ENCODE measurements at places on chromosomes 7 and 10.
A peak's percentile ranks its signal among the peaks of the same experiment; 100 is the strongest.

GRCh38 chr7:13912715-13913278 lies 76.7 kb downstream of the ETV1 start:
- no peak for DNase-seq

DNA sequence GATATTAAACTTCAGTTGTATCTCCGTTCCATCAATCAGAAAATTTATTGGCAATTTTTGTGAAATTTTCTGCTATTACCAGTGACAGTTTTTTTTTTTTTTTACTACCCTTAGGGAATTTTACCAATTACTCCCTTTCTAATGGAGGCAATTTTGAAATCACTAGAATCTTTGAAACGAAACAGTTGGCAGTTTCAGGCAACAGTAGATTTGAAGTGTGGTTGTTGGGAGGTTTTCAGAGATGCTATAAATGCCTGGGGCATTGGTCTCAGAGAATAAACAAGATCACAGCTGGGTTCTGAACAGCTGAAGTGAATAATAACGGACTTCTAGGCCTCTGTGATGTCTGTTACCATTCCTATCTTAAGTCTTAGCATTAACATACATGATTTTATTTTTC lies 535.9 kb upstream of the POT1 start:
- no peak for DNase-seq

DNA sequence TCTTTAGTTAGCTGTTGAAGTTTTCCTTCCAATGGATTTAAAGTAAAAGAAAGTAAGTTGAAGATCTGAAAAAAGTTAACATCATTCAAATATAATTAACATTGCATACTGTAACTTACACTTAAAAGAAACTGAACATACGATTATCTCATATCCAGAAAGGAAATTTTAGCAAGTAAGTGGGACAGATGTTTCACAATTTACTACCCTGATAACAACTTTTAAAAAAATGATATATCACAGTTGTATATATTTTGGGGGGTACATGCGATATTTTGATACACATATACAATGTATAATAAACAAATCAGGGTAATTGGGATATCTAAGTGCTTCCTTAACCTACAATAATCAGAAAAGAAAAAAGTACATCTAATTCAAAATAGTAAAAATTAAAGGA lies 44.2 kb downstream of the ASZ1 start:
- DNase-seq, result no peak

DNA sequence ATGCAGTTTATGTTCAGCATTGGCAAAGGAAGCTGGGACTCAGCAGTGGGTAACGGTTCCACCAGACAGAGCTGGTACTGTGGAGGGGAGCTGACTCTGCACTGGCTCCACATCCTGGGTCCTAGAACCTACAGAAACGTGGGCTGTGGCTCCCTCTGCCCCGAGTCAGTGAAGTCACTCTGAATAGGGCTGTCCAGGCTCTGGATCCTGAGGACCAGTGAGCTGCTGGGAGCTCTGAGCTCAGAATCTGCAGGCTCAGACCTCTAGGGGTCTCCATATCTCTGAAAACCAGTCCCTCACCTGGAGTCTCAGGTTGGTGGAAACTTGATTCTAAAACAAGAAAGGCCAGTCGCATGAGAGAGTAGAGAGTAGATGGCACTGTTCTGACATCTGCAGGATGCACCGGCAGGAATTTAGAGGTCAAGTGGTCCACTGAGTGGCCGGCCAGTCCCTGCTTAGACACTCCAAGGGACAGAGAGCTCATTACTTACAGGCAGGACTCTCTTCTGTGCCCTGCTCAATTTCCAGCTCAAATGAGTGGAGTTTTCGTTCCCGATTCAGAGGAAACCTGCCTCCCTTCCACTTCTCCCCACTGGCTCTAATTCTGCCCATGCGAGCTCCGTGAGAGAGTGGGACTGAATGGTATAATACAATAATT lies 18.6 kb downstream of the NPFFR1 start:
- peak; percentile 11 for DNase-seq

GRCh38 chr10:89153971-89154370 lies 53.1 kb downstream of the CH25H start:
- DNase-seq, result no peak

GRCh38 chr7:112129655-112130323 lies 76.4 kb downstream of the DOCK4 start:
- DNase-seq, result no peak

- DNase-seq, result peak; percentile 7
These were observed 60.6 kb upstream of the VKORC1L1 start for GRCh38 chr7:65812281-65812680.

DNA sequence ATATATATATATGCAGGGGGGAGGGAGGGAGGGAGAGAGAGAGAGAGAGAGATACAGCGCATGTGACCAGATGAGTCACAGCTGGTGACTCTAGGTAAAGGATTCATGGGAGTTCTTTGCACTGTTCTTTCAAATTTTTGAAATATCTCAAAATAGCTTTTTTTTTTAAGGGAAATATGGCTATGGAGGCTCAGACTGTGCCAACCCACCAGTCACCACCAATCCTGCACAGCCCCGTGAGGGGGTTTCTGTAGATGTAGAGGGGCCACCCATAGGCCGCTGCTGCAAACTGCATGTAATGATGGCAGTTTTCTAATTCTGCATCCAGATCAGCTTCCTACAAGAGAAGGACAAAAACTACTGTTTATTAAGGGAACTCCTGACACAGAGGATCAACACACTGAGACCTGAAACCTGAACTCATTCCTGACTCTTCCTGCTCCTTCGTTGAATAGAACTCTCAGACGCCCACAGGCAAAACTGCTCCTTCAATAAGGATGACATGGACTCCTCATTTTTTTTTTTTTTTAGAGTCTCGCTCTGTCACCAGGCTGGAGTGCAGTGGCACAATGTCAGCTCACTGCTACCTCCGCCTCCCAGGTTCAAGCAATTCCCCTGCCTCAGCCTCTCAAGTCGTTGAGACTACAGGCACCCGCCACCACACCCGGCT lies 17.3 kb downstream of the DAGLB start:
- peak; percentile 64 for DNase-seq

DNA sequence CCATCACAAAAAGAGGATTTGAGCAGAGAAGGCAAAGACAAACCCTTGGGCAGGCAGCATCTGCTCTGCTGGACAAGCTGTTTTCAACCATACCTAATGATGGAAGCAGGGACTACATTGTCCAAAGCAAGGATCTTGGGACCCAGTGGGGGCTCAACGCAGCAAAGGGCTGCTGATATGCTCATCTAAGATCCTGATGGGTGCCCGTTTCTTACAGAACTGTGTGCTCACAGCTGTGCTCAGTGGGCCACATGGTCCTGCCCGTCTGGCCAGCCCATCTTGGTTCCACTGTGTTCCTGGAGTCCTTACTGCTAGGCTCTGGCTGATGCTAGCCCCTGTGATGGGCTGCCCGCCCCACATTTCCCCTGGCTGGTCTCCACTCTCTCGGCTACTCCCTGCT lies 36.1 kb downstream of the GPRIN2 start:
- no peak for DNase-seq

DNA sequence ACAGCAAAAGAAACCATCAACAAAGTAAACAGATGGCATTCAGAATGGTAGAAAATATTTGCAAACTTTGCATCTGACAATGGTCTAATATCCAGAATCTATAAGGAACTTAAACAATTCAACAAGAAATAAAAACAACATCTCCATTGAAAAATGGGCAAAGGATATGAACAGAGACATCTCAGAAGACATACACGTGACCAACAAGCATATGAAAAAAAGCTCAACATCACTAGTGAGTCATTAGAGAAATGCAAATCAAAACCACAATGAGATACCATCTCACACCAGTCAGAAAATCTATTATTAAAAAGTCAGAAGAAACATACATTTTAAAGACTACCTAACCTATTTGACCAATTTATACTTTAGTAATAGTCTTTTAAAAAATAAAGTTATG lies 571.3 kb upstream of the NRG3 start:
- no peak for DNase-seq

GRCh38 chr7:106057962-106058927 lies 53.9 kb downstream of the SYPL1 start:
- DNase-seq, result no peak

All from HCEC 1CT (cell line).